ENCODE measurements at places on chromosomes 5 and 9. TPM values are rescaled to one million over a fixed set of nuclear protein-coding genes. Genes with fewer than 3 reads are reported as not detected.

Gene GRK6
- polyA plus RNA-seq: 13.0 TPM

- no peak for DNase-seq
These were observed 8.3 kb downstream of the CIZ1 start for GRCh38 chr9:128182893-128183588.

GRCh38 chr5:55657443-55657842 lies 54.7 kb downstream of the SLC38A9 start:
- DNase-seq: no peak

DNA sequence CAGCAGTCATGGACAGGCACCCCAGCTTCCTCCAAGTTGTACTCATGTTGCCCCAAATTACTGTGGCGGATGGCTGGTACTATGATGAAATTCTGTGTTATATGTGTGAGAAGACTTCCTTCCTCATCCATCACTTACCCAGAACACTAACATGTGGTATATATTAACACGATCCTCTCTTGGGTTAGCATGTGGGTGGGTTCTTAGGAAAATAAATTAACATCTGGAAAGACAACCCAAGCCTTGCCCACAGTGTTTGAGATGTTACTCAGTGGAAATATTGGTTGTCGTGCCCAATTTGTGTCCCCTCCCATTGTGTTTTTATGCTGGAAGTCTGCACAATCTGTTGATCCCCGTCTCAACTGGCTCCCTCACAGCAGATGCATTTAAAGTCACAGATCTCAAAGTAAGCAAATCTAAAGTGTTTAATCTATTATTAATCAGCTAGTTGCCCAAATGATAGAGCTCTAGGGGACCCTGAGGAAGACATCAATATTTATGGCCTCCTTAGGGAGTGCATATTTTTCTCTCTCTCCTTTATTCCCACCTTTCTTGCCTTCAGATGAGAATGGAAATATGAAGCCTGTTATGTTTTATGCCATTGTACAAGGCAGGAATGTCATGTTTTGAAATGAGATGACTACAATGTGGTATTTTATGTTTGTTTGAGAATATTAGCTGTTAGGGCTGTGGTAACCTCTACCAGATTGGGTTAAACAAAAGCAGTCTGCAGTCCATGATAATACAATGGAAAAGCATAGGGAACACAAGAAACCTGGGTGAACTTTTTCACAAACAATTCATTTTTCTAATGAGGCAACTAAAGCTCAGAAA lies 93.9 kb downstream of the GRIA1 start:
- DNase-seq: no peak

DNA sequence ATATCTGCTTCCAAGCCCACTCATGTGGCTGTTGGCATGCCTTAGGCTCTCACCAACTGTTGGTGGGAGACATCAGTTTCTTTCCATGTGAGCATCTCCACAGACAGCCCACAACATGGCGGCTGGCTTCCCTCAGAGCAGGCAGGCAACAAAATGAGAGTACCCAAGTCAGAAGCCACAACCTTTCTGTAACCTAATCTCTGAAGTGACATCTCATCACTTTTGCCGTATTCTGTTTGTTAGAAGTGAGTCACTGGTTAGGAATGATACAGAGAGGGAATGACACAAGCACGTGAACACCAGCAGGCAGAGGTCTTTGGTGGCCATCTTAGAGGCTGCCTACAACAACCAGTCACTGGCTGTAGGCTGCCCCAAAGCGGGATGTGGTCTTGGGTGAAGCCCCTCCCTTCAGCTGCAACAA lies 88.6 kb upstream of the RASGRF2 start:
- no peak for DNase-seq

- DNase-seq: no peak
These were observed 621 bp downstream of the AK6 start for GRCh38 chr5:69368458-69369339.

DNA sequence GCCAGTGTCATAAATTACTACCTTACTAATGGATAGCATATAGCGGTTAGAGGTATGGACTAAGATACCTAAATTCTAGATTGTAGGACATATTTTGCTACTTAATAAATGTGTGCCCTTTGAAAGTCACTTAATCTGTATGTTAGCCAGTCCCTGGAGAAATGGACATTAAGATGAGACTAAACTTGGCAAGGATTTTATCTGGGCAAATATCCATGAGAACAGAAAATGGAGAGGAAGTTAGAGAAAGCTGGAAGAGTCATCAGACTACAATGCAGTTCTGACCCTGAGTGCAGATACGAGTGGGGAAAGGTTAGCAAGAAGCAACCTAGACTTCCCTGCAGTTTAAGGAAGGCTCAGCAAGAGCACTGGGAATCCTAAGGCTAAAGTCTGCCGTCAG lies 33.0 kb downstream of the TBCA start:
- no peak for DNase-seq
